ENCODE measurements at places on chromosomes 6 and 20.
A peak's percentile ranks its signal among the peaks of the same experiment; 100 is the strongest.

GRCh38 chr20:1083431-1084080 is 34.8 kb upstream of the PSMF1 start:
- DNase-seq, result no peak

GRCh38 chr20:45470262-45470931 is 844 bp downstream of the WFDC2 start:
- peak; percentile 26 for DNase-seq

- no peak for DNase-seq
Observed at GRCh38 chr6:154378518-154378917, 21.9 kb upstream of the IPCEF1 start.

- peak; percentile 92 for DNase-seq
Observed at GRCh38 chr6:150857062-150857944, 8.2 kb upstream of the MTHFD1L start.

DNA sequence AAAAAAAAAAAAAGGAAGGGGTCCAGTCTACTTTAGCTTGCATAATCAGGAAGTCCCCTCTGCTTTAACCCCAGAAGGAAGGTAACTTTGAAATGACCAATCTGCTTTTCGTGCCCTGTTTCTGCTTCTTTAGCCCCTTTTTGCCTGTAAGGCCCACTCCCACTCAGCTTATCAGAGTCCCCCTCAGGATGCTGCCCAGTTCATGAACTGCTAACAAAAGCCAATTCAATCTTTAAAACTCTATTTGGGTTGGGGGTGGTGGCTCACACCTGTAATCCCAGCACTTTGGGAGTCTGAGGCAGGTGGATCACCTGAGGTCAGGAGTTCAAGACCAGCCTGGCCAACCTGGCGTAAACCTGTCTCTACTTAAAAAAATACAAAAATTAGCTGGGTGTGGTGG is 12.3 kb downstream of the GHRH start:
- DNase-seq, result no peak

- DNase-seq, result peak; percentile 98
Observed at GRCh38 chr6:35391240-35391968, 49.0 kb downstream of the PPARD start.

DNA sequence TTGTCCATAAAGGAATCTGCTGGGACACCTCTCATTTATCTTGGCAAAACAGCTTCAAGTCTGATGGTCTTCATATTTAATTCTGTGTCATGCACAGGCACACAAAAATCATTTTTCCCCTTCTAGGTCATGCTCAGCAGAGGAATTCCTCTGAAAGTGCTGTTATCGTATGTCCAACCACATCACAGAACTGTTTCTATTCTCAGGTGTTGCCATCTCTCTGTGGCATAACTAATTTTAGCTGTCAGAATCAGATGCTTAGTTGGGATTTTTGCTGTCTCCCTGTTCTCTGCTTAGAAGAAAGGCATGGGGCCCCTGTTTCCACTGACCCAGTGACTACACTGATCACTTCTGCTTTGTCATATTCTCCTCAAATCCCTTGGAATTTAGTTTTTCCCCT is 608.0 kb upstream of the EPHA7 start:
- no peak for DNase-seq

GRCh38 chr20:32465092-32465900 is 107.2 kb downstream of the ASXL1 start:
- DNase-seq, result peak; percentile 62

DNA sequence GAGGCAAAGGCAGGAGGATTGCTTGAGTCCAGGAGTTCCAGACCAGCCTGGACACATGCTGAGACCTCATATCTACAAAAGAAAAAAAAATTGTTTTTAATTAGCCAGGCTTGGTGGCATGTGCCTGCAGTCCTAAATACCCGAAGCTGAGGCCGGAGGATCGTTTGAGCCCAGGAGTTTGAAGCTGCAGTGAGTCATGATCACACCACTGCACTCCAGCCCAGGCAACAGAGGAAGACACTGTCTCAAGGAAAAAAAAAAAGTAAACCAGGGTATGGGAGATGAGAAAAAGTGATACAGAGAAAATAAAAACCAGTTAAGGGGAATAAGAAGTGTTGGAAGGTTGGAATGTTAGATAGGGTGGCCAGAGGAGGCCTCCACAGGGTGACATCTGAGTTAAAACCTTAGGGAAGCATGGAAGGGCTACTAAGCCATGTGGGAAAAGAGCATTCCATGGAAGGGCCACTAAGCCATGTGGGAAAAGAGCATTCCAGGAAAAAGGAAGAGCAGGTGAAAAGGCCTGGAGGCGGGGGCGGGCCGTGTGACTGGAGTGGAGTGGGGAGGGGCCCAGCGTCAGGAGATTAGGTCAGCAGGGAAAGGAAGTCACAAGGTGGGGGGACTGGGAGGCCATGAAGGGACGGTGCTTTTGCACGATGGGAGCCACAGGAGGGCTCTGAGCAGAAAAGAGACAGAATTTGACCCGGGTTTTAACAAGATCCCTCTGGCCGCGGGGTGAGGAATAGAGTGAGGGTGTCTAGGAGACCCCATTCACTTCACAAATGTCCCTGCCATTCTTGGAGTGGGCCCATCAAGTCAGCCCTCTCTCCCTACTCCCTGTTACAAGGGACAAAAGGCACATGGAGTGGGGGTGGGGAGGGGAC is 18.3 kb downstream of the CPNE5 start:
- peak; percentile 60 for DNase-seq

GRCh38 chr6:111610548-111611172 is 5.0 kb upstream of the TRAF3IP2 start:
- DNase-seq, result no peak

GRCh38 chr6:104623052-104623690 is 236.5 kb downstream of the HACE1 start:
- peak; percentile 50 for DNase-seq

DNA sequence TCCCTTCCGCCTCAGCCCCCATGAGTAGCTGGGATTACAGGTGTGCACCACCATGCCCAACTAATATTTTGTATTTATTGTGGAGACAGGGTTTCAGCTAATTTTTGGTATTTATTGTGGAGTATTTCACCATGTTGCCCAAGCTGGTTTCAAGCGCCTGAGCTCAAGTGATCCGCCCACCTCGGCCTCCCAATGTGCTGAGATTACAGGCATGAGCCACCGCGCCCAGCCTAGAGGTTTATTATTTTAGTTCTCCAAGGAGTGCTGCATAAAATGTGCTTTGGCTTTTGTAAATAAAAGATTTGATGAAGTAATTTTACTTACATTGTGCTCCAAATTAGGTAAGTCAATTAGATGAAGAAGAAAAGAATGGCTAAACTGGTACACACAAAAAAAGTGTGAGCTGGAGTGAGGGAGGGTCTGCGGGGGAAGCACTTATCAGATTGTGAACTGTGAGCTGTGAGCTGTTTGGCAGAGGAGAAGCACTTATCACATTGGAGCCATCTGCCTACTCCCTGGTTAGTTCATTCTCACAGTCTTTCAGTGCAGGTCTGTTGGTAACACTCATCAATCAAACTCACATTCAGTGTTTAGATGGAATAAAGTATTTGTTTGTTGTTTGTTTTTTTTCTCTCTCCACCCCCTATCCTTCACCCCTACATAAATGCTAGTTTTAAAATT is 398.0 kb downstream of the EPHA7 start:
- no peak for DNase-seq

DNA sequence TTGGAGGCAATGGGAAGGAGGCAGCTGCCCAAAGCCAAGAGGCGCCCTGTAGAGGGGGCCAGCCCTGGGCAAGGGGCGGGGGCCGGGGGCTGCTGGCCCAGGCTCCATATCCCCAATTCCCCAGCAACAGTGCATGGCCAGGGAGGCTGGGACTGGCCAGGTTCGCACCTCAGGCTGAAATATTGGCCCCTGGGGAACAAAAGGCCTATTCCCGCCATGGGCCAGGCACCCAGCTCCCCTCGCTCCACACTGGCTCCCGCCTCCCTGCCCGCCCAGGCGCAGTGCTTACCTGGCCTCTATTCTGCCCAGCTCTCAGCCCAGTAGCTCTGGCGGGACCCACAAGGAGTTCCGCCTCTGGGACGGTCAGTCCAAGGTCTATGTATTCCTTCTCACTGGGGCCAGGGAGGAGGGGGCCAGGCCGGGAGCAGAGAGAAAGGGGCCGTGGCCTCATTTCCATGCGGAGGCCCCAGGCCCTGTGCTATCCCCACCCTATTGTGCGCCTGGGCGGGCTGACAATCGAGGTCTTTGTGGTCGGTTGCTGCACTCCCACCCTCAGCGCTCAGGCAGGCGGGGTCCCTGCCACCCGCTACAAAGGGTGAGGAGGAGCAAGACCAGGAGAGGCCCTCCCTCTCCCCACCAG is 42.3 kb downstream of the YTHDF1 start:
- no peak for DNase-seq

DNA sequence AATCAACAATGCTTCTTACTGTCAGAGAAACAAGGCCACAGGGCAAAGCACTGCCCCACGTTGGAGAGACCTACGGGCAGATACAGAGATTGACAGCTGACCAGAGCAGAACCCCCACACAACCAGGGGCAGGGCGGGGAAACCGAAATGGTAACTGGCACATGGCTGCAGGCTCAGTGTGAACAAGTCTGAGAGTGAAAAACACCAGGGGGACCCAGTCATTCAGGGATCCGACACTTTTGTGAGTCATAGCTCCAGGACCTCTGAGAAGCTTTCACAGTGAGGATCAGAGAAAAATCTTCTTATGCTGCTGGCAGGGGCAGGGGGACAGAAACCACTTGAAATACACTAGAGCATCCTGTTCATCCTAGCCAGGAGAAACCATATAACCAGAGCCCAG is 254.2 kb downstream of the C6orf118 start:
- DNase-seq, result peak; percentile 74

- DNase-seq, result peak; percentile 87
Observed at GRCh38 chr20:38109591-38110524, 55.2 kb downstream of the TGM2 start.

DNA sequence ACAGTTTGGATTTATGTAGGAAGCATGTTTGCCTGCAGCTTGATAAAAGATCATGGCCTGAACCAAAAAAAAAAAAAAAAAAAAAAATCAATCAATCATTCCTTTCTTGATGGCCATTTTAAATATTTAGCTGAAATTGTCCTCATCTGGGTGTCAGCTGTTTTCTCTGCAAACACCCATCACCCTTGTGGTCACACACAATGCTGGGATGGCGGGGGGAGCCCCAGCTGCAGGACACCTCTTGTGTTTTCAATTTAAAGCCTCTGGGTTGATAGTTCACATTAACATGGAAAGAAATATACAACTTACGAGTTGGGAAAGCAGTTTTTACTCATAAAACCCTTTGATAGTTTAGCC is 160.4 kb downstream of the ZFP64 start:
- no peak for DNase-seq

DNA sequence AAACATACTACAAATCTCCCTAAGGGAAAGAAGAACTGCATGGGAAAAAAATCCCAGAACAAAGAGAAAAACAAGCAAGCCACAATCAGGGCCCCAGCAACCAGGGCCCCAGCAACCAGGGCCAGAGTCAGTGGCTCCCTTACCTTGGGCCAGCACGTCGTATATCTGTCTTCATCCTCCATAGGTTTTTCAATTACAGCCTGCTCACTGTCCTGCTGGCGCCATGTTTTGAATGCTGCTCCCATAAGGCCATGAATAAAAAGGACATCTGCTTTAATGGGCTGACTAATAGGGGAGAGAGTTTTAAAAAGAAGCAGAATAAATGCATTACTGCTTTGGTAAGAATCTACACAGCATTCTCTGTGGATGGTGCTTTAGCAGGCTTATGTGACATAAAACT is 49.2 kb downstream of the SERAC1 start:
- DNase-seq, result no peak

GRCh38 chr6:78436335-78436734 is 431.0 kb upstream of the IRAK1BP1 start:
- peak; percentile 64 for DNase-seq

GRCh38 chr6:34386316-34387137 is 5.9 kb downstream of the NUDT3 start:
- peak; percentile 84 for DNase-seq

- no peak for DNase-seq
Observed at GRCh38 chr20:48143435-48144081, 358.3 kb upstream of the SULF2 start.

- DNase-seq, result peak; percentile 84
Observed at GRCh38 chr20:32325706-32326503, 32.2 kb upstream of the ASXL1 start.

DNA sequence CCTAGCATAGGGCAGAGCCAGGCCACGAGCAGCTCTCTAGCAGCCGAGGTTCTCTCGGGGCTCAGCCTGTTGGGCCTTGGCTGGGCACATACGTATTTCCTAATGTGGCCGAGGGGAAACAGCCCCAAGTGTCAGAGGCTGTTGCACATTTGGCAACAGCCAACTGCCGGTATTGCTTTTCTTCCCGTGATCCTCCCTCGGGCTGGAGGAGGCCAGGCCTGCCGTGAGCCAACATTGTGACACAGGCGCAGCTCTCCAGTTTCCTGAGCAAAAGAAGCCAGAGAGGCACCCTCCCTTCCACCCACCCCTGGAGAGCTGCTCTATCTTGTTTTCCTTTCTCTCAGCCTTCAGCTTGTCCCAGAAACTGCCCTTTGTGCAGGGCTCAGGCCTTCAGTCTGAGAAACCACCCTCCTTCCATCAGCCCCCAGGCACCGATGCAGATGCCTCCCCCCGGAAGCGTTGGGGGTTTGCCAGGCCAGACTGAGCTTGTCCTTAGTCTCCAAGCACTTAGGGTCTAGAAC is 5.1 kb upstream of the BPI start:
- peak; percentile 72 for DNase-seq

GRCh38 chr20:19830211-19830785 is 72.2 kb downstream of the RIN2 start:
- DNase-seq, result peak; percentile 45

GRCh38 chr20:37230200-37230599 is 31.4 kb downstream of the GHRH start:
- peak; percentile 48 for DNase-seq

DNA sequence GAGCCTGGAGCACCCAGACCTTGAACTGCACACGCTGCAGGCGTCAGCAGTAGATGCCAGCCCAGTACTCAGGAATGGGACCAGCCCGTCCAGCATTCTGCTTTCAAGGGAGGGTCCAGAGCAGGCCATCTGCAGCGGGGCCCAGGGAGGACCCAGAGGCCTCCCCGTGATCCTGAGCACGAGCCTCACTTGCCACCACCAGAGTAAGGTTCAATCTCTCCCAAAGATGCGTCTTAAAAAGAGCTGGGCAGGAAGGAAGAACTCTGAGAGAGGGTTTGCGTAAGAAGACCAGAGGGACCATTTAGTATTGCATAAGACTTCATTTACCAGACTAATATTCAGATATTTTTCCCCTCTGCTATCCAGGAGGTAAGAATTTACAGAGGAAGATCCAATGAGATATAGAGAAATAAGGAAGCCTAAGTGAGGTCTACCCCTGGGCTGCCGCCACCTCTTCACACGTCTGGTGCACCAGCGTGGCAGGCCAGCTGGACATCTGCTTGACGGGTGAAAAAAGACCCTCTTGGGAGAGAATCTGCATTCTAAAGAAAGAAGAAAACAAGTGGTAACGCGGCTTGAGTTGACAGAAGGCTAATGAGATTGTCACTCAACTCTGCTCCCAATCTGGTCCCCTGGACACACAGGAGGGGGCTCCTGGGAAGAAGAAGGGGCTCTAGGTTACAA is 107.3 kb downstream of the PRND start:
- no peak for DNase-seq

GRCh38 chr6:16173167-16173940 is 44.5 kb downstream of the MYLIP start:
- DNase-seq, result no peak

- DNase-seq, result no peak
Observed at GRCh38 chr20:2101057-2101864, at the start of gene STK35. Gene STK35, plus strand, starts transcription at chr20:2101827. Its CDS starts 55 bp downstream, at chr20:2101882.

Measured in epithelial cell of esophagus (primary cell).